ENCODE measurements at places on chromosomes 16 and 17. TPM values are rescaled to one million over a fixed set of nuclear protein-coding genes. Genes with fewer than 3 reads are reported as not detected.
A peak's percentile ranks its signal among the peaks of the same experiment; 100 is the strongest.

DNA sequence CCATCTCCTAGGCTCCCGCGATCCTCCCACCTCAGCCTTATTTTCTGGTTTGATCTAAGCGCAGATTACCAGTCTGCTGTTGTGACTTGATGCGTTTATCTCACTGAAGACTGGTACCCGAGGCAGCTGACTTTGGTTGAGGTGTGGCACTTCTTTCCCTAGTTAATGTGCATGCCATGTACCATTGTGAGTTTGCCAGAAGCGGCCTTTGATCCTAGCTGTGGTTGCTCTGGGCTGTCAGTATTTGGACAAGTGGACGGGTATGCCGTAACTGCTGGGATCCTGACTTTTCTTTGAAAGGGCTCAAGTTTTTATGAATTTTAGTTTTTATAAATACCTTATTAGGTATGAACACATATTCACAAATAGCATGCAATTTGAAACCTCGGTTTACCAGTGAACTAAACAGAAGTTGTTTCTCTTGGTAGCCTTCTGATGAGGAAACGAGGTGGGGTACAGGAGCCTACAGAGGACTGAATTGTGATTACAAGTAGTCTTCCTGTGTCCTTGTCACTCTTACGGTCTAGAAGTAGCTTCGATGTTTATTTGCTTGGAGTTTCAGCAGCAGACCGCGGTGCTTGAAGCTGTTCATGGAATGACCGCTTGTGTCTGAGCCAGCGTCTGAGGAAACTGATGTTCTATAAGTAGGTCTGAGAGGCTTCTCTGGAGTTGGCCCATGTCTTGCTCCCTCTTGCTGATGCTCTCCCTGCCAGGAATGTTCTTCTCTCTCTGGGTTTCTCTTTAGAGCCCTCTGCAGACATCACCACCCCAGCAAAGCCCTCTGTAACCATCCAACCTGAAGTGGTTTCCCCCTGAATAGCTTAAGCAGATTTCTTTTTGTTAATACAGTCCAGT, 40.0 kb downstream of the SEC14L1 start:
- H3K36me3 ChIP-seq, result no peaks in the 10 kb centered on the region
- H3K27me3 ChIP-seq, result no peaks in the 10 kb centered on the region
- peaks cover 69% of the 10 kb centered on the region for H3K4me1 ChIP-seq
- DNase-seq, result no peak
- no peak overlapping the region for H3K27ac ChIP-seq
- no peak overlapping the region for H3K4me3 ChIP-seq

GRCh38 chr17:78796517-78796900, 14.4 kb upstream of the CYTH1 start:
- H3K4me1 ChIP-seq, result peaks cover 10% of the 10 kb centered on the region
- H3K27ac ChIP-seq, result peak overlapping the region; percentile 33
- H3K36me3 ChIP-seq, result peaks cover 85% of the 10 kb centered on the region
- no peaks in the 10 kb centered on the region for H3K27me3 ChIP-seq
- DNase-seq, result no peak
- no peak overlapping the region for H3K4me3 ChIP-seq

The TBC1D3L gene
- 7.3 TPM for total RNA-seq

The KRT33A gene
- total RNA-seq, result not detected

The TRIM16 gene
- total RNA-seq, result 30.5 TPM

The TBC1D3C gene
- not detected for total RNA-seq

Measured in heart right ventricle (tissue), 16 donors.